ENCODE measurements at places on chromosomes 6 and 20. TPM values are rescaled to one million over a fixed set of nuclear protein-coding genes. Genes with fewer than 3 reads are reported as not detected.

Gene CRISP2
- total RNA-seq, result not detected

Gene WFDC12
- not detected for total RNA-seq

Gene SCRT2
- not detected for total RNA-seq

Gene TGM3
- total RNA-seq, result not detected

Gene HLA-DRA
- 1.6 TPM for total RNA-seq

Gene COL21A1
- not detected for total RNA-seq

Gene PCSK2
- total RNA-seq, result not detected

GRCh38 chr6:127207591-127208120, 59.0 kb upstream of the RNF146 start:
- no peak for DNase-seq

- DNase-seq, result no peak
These were observed 16.1 kb downstream of the TTPAL start for GRCh38 chr20:44491635-44492395.

DNA sequence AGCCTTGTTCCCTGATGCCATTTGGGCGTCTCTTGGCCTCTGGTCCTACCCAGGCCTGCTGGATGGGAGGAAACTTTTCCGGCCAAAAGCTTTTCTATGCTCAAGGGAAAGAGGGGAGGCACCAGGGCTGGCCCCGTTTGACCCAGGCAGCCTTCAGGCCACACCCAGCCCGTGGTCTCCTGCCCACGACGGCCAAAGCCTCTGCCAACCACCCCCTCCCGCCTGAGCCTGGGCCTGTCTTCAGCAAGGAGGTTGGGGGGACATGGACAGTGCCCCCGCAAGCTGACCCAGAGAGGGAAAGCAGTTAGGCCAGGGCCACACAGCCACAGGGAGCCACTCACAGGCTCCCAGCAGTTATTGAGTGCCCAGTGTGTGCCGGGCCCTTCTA, 49.5 kb downstream of the SRC start:
- no peak for DNase-seq

DNA sequence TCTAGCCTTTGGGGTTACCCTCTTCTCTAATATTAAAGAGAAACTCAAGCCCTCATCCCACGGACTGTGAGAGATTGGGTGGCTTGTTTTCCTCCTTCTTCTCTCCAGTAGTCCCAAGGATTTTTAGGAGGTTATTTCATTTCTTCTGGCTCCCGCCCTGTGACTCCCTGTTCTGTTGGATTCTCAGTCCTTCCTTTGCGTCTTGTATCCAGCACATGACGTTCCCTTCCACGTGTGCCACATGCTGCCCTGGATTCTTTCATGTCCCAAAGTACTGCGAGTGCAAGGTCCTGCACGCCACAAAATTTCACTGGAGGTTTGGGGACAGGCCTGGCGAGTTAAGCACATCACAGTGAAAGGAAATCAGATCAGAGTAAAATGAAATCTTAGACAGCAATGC, 213.4 kb downstream of the PACRG start:
- DNase-seq, result no peak

DNA sequence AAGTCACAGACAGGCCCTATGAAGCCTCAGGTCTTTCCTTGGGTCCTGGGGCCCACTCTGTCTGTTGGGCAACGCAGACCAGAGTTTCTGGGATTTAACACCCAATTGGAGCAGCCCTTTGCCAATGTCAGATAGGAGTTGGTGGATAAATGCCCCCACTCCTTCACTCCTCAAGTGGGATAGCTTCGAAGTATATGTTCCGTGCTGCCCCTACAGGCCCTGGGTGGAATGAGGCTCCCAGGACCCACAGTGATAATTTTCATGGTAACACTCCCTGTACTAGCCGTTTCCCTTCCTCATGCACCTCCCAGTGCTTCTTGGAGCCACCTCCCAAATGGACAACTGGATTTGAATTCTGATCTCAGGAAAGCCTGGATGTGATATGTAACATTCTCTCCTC, 145.4 kb downstream of the FOXA2 start:
- DNase-seq, result no peak

DNA sequence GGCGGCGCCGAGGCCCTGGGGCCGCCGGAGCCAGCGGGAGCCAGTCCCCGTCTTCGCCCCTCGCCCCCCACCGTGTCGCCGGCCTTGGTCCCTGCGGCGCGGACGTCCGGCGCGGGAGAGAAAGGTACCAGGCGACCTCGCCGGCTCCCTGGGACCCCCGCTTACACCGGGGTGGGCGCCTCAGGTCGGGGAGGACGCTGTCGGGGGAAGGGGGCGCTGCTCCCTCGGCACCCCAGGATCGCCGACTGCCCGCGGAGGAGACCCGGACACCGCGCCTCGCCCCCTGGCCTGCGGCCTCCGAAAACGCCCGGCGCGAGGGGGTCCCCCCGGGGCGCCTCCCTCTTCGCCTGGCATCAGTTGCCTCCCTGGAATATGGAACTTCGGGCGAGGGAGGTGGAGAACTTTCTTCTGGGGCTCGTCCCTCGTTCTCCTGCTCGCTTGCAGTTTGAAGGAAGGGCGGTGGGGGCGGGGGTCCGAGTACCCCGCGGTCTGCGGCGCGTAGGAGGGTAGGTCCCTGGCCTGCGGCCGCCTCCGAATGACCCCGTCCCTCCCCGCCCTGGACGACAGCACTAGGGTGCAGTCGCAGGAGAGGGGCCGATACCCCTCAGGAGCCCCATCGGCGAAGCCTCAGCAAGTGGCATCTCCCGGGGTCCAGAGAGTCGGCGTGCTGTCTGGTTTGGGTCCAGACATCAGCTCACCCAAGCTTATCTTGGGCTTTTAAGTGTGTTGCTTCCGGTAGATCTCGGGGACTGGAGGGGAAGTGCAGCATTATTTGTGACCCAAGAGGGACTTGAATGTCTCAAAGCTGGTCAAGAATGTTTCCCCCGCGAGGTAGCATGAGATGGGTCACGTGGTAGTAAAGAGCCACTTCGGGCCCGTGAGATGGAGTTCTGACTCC, 549 bp downstream of the ANKRD6 start:
- peak; percentile 26 for DNase-seq

GRCh38 chr20:41369673-41370072, 3.1 kb upstream of the EMILIN3 start:
- no peak for DNase-seq

DNA sequence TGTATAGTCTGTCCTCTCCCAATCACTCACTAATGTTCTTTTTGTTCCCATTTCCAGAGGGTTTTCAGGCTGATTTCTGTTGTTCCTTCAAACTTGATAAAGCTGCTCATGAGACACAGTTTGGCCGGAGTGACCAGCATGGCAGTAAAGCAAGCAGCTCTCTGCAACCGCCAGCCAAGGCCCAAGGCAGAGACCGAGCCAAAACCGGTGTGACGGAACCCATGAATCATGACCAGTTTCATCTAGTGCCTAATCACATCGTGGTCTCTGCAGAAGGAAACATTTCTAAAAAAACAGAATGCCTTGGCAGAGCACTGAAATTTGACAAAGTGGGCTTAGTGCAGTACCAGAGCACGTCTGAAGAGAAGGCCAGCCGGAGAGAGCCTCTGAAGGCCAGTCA, 14.8 kb upstream of the RPL7L1 start:
- DNase-seq, result no peak

DNA sequence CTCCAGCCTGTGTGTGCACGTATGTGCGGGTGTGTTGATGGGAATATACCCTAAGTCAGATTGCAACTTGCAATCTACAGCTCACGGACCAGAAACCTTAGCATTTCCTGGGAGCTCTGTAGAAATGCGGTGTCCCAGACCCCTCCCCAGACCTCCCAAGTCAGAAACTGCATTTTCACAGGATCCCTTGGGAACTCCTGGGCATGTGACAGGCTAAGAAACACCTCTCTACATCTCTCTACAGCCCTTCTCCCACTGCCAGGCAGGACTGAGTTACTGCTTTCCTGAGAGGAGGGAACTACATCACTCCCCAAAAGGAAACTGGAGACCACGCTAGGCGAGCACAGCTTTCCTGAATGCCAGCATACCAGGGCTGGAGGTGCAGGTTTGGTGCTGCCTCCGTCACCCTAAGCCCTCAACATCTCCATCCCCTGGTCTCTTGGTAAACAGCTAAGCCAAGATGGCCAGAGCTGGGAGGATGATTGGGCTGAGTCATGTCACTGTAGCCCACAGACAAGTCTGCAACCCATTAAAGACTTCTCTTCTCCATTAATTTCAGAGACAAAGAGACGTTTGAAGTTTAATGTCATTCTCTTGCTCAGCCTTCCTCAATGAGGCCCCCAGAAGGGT, 194.4 kb downstream of the BMP7 start:
- no peak for DNase-seq

DNA sequence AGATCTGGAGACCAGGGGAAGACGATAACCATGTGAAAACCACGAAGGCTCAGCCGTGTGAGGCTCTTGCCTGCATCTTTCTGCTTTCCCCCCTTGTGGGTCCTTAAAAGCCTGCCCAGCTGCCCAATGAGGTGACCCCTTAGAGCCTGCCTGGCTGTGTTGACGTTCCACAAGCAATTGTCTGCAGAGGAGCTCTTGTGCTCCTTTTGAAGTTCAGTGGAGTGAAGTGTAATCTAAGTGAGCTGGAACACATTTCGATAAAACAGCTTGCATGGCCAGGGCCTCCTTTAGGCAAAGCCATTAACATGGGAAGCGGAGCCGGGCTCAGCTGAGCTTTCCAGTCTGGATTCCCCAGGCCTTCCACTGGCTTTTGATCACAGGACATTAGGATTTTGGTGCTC, 27.3 kb upstream of the TCP11 start:
- DNase-seq, result no peak

GRCh38 chr6:11851387-11851786, 72.8 kb upstream of the ADTRP start:
- DNase-seq, result no peak

- DNase-seq, result no peak
These were observed 88.7 kb upstream of the BMP5 start for GRCh38 chr6:55964136-55964535.

DNA sequence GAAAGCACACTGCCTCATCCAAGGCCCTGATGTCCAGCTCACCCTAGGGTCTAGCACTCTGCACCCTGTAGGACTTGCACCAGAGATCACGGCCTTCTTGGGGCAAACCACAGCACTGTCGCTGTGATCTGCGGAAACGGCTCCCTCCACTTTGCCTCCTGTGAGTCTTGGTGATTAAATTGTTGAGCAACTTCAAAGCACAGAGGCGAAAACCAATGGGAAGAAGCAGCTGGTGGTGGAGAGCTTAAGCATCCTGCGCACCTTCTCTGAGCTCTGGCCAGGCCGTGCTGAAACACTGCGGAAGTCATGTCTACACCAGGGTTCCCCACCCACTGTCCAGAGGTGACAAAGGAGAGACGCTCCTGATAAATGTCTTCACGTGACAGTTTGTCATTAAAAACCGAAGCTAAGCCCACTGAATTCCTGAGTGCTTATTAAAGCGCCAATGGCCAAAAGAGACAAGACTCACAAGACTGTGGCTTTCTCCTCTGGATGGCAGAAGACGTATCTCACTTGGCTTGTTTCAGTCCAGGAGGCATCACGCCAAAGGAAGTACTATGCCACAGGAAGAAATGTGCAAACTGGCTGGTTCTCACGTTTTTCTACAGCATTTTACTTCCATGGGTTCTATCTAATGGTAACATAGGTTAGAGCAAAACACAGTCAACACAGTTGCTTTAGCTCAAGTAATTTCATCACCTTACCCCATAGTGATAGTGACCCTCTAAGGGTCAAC, 3.1 kb downstream of the RAMACL start:
- DNase-seq, result no peak

GRCh38 chr20:1535420-1536175, 21.9 kb downstream of the SIRPD start:
- no peak for DNase-seq

Measured in activated naive CD4-positive, alpha-beta T cell treated with anti-CD3 and anti-CD28 coated beads for 36 hours (primary cell).